ENCODE measurements at places on chromosomes 2 and 18. TPM values are rescaled to one million over a fixed set of nuclear protein-coding genes. Genes with fewer than 3 reads are reported as not detected.

The KIAA1328 gene
- total RNA-seq, result 1.7 TPM

The RFTN2 gene
- not detected for total RNA-seq

The REG1B gene
- total RNA-seq, result not detected

The RAX gene
- not detected for total RNA-seq

The GCG gene
- total RNA-seq, result not detected

The COBLL1 gene
- total RNA-seq, result 4.0 TPM

The KRTCAP3 gene
- total RNA-seq, result 1.1 TPM
